ENCODE measurements at places on chromosomes 3 and 15. TPM values are rescaled to one million over a fixed set of nuclear protein-coding genes. Genes with fewer than 3 reads are reported as not detected.

Gene CHDH
- 0.22 TPM for total RNA-seq

Gene SLITRK3
- not detected for total RNA-seq

- H3K27me3 ChIP-seq = peaks cover 62% of the 10 kb centered on the region
- no peak for DNase-seq
- no peak overlapping the region for H3K27ac ChIP-seq
- H3K36me3 ChIP-seq = no peaks in the 10 kb centered on the region
- no peak overlapping the region for H3K4me3 ChIP-seq
- H3K4me1 ChIP-seq = no peaks in the 10 kb centered on the region
Observed at GRCh38 chr3:193813501-193813830, 220.5 kb downstream of the OPA1 start.

DNA sequence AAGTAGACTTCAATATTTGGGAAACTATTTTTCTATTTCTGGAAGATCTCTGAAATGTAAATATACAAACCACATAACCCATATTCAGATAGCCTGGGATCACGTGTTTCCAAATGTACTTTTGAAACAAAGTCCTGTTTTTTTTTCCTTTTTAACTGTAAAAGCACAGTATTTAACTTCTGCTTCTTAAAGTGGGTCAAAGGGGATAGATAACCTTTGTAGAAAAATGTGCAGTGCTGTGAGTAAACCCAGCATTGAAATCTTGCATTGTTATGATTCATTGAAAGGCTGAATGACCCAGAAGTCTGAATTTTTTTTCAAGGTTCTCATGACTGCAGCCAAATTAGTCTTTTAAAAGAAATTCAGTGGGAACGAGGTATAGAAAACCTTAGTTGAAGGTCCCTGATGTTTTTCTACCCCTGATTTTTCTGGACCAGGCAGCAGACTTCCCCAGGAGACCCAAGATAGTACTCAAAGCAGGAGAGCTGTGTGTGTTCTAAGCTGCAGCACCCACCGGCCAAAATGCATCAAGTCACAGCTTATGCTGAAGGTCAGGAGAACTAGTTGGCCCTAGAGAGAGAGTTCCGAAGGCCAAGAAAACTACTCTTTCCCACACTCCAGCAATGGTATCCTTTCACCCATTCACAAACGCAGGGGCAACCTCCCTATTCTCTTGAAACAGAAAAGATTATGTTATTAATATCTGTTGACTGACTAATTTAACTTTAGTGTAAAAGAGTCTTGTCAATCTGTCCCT is 43.6 kb upstream of the APH1B start:
- peak; percentile 88 for DNase-seq
- no peaks in the 10 kb centered on the region for H3K27me3 ChIP-seq
- H3K4me3 ChIP-seq = peak overlapping the region; percentile 18
- H3K4me1 ChIP-seq = peaks cover 35% of the 10 kb centered on the region
- peak overlapping the region; percentile 94 for H3K27ac ChIP-seq

Gene CD80
- total RNA-seq = not detected

GRCh38 chr15:62848632-62849050 is 193.9 kb upstream of the TPM1 start:
- peaks cover 43% of the 10 kb centered on the region for H3K4me1 ChIP-seq
- no peaks in the 10 kb centered on the region for H3K36me3 ChIP-seq
- no peak overlapping the region for H3K27ac ChIP-seq
- H3K27me3 ChIP-seq = no peaks in the 10 kb centered on the region
- DNase-seq = peak; percentile 18
